LHCN-M2 (cell line): ENCODE measurements at places on chromosomes 5 and 9. TPM values are rescaled to one million over a fixed set of nuclear protein-coding genes. Genes with fewer than 3 reads are reported as not detected.

The SPDL1 gene
- total RNA-seq: 117 and 154 TPM in 2 replicates

The ZFP2 gene
- 0.64 and 0.92 TPM in 2 replicates for total RNA-seq

The GMCL2 gene
- not detected in 2 replicates for total RNA-seq

DNA sequence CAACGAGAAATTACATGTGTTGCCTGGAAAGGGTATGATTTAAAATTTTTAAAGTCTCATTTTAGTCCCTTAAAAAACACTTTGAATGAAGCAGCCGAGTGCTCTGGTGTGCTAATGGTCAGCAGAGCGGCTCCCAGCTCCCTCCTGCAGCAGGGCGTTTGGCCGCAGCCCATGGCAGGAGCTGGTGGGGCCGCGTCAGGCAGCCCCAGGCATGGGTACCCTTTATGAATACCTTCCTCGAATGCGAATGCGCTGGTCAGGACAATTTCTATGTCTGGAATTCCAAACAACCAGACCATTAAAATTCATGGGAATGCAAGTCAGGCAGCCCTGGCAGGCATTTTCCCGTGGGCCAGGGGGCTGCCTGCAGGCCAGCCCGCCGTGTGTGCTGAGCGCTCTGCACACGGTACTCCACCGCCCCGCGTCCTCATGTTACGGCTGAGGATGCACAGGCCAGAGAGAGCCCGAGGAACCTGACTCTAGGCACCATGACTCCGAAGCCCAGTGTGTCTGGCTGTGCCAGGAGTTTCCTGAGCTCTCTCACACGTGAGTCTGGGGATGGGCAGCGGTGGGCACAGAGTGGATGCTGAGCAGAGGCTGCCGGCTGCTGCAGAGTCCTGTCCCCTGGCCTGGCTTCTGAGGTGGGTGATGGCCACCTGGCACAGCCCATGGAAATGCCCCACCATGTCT, 123.7 kb downstream of the WNK2 start:
- DNase-seq: no peak

- no peak for DNase-seq
These were observed 14.2 kb upstream of the LARP1 start for GRCh38 chr5:154740957-154741356.

DNA sequence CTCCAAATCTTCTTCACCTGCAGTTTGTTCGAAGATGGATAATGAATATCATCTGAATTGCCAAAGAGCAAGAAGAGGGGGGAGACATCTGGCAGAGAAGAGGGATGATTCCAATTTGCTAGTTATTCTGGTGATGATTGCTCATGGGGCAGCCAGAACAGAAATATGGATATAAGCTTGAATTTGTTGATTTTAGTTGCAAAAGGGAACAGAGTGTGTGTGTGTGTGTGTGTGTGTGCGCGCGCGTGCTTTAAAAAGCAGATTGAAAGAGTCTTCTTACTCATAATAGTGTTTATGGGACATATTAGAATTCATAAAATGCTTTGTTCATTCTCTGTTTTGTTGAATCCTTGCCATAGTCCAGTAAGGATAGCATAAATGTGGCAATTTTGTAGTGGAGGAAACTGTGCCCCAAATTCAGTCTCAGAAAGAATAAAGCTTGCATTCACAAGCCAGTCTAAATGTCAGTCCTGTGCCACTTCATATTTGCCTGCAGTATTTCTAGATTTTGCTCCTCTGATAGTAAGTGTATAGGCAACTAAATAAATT, 436.3 kb upstream of the KLF4 start:
- no peak for DNase-seq
